ENCODE measurements at places on chromosomes 7 and 10.

DNA sequence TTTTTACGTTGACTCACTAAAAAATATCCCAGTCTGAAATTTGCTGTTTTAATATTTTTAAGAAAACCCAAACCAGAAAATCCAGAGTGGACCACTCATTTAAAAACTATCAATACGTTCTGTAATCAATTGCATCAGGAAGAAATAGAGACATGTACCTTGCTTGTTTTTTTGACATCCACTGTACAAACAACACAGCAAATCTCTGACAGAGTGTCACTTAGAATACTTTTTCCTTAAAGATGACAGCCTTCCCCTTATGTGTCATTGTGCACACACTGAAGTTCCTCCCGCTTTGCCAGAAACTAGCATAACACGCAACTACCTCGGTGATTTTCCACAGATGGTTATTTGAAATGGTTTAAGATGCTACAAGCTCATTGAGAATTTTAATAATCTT, 321.7 kb upstream of the PFKP start:
- DNase-seq = no peak

DNA sequence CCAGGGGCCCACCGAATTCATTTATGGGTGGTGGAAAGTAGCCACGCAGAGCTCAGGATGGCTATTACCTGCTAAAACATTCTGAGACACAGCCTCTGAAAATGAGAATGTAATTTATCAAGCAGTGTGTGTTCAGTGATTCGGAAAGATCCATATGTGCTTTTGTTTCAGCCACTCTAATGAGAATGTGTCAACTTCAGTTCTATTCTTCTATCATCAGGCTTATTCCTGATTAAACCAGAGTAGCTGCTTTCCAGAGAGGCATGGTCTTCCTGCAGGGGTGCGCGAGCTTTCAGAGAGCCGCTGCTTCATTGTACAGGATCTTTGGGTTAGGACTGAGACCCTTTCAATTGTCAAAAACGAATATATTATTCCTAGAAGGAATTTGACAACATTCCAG, 167.6 kb downstream of the OTUD1 start:
- DNase-seq = no peak

DNA sequence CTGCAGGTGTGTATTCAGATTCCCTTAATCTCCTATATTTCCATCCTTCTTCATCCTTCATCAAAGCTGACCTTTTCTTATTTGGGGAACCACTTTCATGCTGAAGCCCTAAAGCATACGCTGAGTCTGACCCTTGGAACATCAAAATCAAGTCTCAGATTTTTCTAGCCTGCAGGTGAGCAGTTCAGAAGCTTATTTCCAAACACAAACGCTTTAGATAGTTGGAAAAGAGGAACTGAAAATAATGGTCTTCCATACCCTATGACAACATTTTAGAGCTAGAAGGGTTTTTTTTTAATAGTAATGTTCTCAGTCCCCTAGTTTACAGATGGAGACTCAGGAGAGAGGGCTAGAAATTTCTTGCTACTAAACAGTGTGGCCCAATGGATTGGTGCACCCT, 1.6 kb upstream of the AGK start:
- DNase-seq = no peak

- no peak for DNase-seq
Observed at GRCh38 chr7:90910136-90910535, 314.0 kb downstream of the CDK14 start.

DNA sequence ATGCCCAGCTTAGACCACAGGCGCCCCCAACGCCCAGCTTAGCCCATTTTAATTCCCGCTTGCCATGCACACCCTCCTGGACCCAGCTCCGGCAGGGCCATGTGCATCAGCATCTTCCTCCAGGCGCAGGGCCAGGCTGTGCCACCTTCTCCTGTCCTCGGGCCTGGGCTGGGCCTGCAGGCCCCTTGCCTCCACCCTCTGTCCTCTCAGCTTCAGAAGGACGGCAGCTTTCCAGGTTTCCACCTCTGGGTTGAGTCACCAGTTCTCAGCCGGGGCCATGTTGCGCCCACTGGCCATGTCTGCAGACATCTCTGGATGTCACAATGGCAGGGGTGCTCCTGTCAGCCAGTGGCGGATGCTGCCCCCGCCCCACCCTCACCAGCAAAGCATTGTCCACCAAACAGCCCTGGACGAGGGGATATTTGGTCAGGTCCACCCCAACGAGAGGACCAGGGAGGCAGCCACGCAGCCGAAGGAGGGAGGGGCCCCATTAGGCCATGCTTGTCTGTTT, 59.1 kb upstream of the NKX6-2 start:
- no peak for DNase-seq

DNA sequence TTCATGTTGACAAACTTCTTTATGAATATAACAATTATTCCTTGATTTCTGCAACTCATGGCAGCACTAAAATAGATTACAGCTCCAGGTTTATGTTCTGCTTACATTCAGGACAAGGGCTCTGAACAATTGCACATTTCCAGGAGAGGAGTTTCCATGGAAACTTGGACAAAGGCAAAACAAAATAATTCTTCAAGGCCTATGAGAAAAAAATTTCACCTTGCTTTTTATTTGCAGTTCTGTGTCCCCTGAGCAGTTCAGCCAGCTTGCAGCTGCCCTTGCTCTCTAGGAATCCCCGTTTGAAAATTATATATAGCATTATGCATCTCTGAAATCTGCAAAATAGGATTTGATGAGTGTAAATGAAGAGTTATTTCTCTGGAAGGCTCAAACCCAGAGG, 71.7 kb downstream of the ARL4A start:
- DNase-seq = no peak

DNA sequence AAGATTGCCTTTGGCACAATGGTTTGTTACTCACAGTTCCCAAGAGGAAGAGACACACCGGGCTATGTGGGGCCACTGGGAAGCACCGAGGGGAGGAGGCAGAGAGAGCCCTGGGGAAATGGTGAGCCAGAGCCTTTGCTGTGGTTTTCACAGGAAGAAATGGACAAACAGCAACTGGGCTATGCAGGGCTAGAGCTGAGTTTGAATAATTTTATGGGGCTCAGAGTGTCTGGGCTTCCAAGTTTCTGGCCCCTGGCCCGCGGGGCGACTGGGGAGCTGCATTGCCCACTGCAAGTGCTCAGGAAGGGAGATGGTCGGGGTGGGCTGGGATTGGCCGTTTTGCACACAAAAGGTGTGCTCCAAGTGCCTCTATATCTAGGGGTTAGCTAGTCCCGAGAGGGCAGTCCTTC, 92.6 kb downstream of the CHST15 start:
- DNase-seq = no peak

DNA sequence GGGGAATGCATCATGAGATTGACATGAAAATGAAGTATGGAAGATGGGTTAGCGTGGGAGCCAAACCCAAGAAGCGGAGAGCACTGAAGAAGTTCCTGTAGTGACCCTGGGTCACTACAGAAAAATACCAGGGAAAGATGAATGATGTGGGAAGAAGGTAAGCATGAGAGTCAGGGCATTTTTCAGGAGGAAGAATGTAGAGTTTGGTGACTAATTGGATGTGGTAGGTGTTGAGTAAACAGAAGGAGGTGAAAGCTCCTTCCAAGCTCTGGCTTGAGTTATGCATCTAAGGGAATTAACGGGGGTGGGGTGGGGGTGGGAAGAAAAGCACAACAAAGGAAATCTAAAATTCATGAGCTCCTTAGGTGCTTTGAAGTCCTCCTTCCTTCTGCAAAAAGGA, 238.1 kb upstream of the AOAH start:
- no peak for DNase-seq

GRCh38 chr10:35563261-35563891, 41.8 kb upstream of the GJD4 start:
- peak; percentile 71 for DNase-seq

DNA sequence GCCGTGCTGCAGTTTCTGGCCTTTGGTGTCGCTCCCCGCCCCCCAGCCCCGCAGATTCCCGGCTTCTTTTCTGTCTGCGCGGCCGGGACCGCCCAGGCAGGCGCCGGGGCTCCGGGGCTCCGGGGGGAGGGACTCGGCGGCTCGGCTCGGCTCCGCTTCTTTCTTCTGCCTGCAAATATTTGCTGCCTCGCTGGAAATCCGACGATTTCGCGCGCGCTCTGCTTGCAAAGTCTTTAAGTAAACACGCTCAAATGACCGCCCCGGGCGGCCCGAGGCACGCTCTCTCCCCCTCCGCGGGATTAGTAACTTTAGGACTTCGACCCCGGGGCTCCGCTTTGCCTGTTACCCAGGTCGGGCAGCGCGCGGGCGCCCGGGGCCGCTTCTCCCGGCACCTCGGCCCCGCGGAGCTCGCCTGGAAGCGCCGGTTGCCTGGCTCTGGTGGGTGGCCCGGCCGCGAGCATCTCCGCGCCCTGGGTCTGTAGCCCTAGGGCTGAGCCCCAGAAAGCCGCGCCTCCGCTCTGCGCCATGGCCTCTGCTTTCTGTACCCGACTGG, 3.9 kb upstream of the GATA3 start:
- no peak for DNase-seq

DNA sequence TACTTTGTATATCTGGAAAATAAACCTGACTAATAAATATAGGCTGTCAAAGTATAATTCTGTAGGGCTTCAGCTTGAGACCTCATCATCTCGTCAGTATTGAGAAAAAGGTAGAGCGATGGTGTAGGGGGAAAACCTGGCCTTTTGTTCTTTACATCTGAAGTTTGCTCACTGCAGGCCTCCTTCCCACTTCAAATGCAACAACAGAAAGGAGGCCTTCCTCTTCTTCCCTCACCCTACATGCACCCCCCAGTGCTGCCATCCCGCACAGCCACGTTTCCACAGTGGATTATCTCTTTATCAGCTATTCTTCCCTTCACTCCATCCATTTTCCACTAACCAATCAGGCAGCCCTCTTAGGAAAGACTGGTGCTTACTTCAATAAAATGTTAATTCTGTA, 112.3 kb downstream of the VTI1A start:
- DNase-seq = no peak

- no peak for DNase-seq
Observed at GRCh38 chr7:151699147-151699927, 177.6 kb downstream of the PRKAG2 start.

- no peak for DNase-seq
Observed at GRCh38 chr7:136046548-136046947, 69.4 kb upstream of the MTPN start.

GRCh38 chr7:166338-167060, 25.9 kb upstream of the FAM20C start:
- no peak for DNase-seq

GRCh38 chr7:47354831-47355541, 226.9 kb downstream of the TNS3 start:
- DNase-seq = no peak

- no peak for DNase-seq
Observed at GRCh38 chr7:131865911-131866310, 309.5 kb upstream of the PODXL start.

DNA sequence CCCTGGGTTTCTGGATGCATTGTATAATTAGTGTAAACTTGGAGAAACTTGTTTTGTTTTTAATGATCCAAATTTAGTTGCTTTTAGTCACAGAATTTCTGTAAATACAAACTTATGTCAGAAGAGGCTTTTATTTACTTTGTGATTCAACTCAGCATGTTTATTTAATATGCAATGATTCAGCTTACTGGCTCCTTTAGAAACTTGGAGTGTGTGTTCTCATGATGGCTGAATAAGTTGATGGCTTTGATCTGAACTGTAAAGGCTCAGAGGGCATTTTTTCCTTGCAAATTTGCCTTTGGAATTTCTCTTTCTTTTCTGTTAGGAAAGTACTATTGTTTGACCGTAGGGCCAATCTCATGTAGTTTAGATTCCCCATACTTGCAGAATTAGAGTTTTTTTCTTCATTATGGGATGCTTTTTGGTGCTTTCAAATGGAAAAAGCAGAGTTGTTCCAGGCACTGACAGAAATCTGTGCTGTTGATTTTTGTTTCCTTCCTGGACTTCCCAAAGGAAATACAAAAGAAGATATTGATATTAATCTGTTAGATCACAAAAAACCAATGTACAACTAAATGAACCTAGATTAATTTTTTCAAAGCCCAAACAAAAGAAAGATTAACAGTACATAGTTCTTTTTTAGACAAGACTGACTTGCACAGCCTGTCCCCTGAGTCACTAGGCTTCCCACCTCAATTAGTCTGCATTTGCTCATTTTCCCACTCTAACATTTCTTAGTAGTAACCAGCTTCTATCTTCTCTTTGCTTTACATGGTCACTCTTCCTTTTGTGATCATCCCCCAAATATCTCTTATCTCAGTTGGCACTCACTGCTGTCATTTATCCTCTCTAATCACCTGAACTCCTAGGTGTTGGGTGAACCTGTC, 96.8 kb upstream of the AGR3 start:
- no peak for DNase-seq

DNA sequence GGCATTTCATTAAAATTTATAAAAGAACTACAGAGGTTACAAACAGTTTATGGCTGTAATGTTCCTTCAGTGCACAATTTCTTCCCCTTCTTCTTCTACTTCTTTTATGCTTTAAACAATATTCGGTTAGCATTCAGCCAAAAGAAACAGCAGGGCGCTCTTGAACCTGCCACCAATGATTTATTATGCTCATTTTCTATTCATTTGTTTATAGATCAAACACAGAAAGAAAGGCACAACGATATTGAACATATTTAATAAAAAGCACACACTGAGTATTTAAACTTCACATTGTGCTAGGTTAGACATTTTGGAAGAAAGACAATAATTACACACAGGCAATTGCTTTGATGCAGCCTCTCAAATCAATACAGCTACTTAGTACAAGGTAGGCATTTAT, 1025.8 kb upstream of the LRRN3 start:
- no peak for DNase-seq

- peak; percentile 58 for DNase-seq
Observed at GRCh38 chr7:134513169-134513752, 14.1 kb upstream of the AKR1B10 start.

DNA sequence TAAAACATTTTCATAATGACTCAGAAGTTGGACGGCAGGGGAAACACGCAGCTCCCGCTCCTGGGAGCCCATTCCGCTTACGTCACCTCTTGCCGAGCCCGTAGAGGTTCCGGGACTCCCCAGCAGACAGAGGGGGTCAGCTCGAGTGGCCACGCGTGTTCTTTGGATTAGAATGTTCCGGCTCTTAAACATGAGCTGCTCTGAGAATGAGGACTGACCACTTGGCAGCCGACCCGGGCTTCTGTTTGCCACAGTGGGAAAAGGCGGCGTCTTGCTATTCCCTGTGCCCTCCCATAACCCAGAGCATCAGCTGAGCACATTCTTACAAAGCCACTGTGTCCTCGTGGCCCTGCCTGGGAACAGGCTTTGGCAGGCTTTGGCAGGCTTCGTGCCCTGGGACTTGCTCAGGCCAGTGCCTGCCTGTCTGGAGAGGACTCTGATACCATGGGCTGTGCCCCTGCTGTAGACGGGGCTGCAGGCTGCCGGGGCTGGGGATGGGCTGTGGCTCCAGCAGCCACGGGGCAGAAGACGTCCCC, 40.1 kb downstream of the PFKP start:
- no peak for DNase-seq

DNA sequence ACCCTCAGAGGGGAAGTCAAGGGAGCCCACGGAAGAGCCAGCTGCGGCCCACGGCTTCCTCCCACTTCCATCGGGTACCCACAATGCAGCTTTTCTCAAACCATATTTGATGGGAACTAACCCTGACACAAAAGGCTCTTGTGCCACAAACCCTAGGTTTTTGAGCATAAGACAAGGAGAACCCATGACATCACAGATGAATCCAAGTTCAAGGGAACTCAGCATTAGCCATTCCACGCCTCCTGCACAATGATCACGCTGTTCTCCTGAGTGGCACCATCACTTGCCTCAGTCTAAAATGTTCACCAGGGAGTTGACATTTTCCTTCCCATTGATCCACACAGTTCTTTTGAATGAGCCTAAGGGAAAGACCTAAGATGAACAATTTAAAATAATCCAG, 70.4 kb downstream of the ITIH5 start:
- DNase-seq = no peak
